ENCODE measurements at places on chromosomes 13 and 19.

GRCh38 chr19:31451686-31452330, 102.6 kb upstream of the TSHZ3 start:
- DNase-seq, result no peak

DNA sequence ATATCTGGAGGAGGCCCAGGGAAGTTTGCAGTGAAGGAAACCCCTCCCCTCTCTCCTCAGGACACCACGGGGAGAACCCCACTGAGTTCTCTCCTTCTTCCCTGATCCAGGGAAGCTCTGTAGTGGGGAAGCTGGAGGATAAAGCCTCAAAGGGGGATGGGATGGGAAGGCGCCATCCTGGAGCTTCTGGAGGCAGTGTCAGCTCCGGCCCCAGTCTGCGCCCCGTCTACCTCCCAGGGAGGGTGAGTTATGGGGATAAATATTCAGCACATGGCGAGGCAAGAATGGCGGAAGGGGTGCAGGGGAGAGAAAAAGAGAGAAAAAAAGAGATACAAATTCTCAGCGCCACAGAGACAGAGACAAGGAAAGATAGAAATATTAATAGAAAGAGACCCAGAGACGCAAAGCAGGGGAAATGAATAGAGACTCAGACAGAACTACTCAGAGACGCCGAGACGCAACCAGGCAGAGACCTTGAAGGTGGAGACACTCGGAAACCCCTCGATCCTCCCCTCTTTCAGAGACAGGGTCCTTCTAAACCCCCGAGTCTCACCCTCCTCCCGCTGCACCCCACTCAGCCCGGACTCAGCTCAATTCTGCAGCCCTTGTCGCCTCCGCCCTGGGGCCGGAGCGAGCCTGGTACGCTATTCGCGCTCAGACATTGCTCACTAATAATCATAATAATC, 23.6 kb downstream of the OLFM2 start:
- no peak for DNase-seq

GRCh38 chr19:5865772-5866171, 4.6 kb downstream of the FUT5 start:
- DNase-seq, result no peak

DNA sequence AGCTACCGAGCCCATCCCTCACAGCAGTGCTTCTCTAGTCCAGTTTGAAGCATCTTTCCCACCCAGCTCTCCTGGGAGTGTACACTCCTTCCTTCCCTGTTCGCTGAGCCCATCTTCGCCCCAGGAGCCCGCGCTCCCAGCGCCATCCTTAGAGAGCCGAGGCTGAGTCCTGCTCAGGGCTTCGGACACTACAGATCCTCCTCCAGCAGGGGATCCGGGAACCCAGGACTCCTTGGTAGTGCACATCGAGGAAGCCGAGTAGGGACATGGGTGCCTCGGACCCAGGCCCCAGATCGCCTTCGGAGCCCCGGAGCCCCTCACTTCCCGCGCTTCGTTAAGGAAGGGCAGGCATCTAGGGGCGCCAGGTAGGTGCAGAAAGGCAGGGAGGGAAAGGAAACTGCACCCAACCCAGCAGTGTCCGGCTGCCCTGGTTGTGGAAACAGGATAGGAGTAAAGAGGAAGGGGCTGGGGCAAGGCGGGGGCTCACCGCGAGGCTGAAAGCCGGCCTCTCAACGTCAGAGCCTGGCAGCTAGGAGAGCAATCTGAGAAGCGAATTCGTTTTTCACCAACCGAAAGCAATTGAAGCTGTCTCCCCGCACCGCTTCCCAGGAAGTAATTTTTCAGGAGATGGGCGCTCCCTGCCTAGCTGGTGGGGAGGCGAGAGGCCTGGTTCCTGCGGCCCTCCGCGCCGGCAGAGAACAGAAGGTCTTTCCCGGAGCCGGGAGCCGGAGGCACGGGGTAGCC, 1.0 kb downstream of the PDX1 start:
- DNase-seq, result no peak

- no peak for DNase-seq
These were observed 91.8 kb downstream of the COL4A2 start for GRCh38 chr13:110398564-110399507.

- no peak for DNase-seq
These were observed 5.4 kb upstream of the IPO5 start for GRCh38 chr13:97948041-97948440.

GRCh38 chr13:36214163-36214921, at the start of gene SOHLH2:
Gene SOHLH2 (minus strand): TSS chr13:36214556. CDS start chr13:36214526, 30 bp downstream.
- no peak for DNase-seq

DNA sequence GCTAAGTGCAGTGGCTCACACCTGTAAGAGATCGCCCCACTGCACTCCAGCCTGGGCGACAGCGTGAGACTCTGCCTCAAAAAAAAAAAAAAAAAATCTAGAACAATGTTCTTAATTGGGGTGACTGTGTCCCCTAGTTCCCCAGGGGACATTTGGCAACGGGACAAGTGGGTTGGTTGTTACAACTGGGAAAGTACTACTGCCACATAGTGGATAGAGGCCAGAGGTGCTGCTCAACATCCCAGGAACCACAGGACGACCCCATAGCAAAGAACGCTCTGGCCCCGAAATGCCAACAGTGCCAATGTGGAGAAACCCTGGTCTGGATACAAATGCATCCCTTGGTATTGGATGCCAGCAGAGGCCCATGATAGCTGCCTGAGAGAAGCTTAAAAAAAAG, 11.8 kb downstream of the NLRP12 start:
- no peak for DNase-seq

DNA sequence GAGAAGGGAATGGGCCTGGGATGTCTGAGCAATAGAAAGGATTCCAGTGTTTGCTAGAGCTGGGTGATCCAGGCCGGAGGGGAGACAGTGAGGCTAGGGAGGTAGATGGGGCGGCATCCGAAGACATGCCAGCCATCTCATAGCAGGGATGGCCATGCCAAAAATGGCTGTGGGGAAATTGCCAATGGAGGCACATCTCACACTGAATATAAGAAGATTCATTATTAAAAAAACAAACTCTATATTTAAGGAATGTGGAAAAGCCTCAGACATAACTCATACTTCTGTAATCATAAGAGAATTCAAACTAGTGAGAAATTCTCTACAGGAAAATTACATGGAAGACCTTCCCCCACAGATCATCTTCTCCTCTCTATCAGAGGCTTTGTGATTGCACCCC, 289.2 kb downstream of the FGF9 start:
- DNase-seq, result no peak

- DNase-seq, result no peak
These were observed 669.6 kb downstream of the UQCRFS1 start for GRCh38 chr19:28543244-28543776.

DNA sequence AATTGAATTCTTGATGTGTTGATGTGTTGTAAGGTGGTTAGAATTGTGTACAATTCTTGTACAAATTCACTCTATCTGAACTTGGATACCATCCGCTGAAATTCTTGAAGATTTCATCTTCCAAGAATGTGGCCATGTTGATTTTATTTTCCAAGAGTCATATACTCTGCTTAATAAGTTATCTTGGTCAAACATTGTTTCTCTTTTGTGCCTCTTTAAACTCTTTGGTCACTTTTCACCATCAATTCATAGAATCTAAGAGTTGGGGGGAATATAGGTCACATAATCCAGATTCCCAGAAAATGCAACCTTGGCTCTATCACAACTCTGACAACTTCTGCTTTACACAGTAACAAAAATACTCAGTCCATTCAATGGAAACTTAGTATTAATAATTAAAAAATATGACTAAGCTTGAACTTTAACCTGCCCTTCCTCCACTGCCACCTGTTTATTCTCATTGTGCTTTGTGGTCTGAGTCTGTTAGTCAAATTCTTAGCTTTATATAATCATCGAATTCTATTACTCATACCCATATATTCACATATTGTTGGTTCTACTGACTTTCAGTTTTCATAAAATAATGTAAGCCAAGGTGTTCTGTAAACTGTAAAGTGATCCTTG, 373.2 kb downstream of the LMO7 start:
- no peak for DNase-seq

DNA sequence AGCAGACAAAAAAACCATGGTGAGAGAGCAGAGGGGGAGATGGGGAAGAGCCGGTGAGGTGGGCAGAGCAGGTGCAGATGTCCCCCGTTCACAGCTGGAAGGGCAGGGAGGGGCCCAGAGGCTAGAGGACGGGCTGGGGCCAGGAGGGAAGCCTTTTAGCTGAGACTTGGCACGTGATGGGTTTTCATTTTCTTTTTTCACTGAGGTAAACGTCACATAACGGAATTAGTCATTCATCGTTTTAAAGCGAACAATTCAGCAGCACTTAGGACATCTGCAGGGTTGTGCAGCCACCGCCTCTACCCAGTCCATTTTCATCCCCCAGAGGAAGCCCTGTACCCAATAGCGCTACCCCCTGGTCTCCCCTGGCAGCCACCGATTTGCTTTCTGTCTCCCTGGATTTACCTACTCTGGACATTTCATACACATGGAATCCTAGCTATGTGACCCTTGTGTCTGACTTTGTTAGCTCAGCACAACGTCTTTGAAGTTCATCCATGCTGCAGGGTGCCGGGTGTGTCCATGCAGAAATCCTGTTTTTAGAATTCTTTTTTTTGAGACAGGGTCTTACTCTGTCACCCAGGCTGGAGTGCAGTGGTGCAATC, 16.0 kb upstream of the EMC10 start:
- DNase-seq, result no peak

DNA sequence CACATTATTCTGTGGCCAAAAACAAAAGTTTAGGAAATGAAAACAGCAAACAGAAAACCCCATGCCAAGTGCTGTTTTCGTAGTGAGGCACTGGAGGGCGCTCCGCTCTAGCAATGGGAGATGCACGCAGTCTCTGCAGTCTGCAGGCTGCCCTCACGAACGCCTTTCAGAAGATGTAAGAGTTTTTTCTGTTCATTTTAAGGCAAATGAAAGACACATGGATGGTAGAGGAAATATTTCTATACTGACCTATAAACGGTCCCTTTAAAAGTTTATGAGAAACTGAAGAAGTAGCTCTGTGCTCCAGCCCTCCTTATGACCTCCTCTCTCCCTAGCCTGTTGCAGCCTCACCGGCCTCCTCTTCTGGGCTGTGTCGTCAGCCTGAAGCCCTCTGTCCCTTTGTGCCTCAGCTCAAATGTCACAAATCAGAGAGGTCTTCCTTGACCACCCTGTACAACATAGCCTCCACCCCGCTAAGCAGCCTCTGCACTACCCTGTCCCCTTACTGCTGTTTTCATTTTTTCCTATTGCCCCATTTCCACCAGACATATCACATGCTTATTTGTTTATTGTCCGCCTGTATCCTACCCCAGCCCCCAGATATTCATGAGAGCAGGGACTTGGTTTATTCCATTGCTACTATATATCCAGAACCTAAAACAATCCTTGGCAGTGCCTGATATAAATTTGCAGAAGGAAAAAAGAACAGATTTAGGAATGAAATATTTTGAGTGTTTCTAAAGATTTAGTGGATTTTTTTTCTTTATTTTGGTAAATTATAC, 116.4 kb downstream of the TM9SF2 start:
- peak; percentile 33 for DNase-seq

- DNase-seq, result no peak
These were observed 1702.2 kb downstream of the EFNB2 start for GRCh38 chr13:104833221-104833620.

- DNase-seq, result no peak
These were observed 1.5 kb downstream of the ZNF814 start for GRCh38 chr19:57887195-57887941.

GRCh38 chr19:13007292-13008045, 12.2 kb downstream of the NFIX start:
- DNase-seq, result no peak

DNA sequence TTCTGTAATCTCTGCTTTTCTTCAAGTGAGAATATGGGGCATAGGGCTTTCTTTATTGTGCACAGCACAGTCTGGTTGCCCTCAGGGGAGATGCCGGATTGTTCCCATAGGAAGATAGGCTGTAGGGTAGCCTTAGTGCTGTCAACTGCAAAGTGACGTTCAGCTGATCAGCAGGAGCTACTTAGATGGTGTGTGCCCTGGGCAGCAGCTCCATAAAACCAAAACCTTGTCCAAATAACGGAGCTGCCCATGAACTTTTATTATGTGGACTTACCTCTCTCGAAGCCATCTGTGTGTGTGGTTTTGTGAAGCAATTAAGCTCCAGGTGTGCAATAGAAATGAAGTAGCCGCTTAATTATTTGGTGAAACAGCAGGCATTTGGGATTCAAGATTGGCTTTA, 120.0 kb upstream of the RNF113B start:
- DNase-seq, result no peak

- no peak for DNase-seq
These were observed 3.1 kb downstream of the CEACAM3 start for GRCh38 chr19:41799444-41800000.

GRCh38 chr13:113579686-113580085, 4.9 kb upstream of the TFDP1 start:
- DNase-seq, result no peak

Data from BE2C (cell line).